ENCODE measurements at places on chromosomes 6 and 20.

DNA sequence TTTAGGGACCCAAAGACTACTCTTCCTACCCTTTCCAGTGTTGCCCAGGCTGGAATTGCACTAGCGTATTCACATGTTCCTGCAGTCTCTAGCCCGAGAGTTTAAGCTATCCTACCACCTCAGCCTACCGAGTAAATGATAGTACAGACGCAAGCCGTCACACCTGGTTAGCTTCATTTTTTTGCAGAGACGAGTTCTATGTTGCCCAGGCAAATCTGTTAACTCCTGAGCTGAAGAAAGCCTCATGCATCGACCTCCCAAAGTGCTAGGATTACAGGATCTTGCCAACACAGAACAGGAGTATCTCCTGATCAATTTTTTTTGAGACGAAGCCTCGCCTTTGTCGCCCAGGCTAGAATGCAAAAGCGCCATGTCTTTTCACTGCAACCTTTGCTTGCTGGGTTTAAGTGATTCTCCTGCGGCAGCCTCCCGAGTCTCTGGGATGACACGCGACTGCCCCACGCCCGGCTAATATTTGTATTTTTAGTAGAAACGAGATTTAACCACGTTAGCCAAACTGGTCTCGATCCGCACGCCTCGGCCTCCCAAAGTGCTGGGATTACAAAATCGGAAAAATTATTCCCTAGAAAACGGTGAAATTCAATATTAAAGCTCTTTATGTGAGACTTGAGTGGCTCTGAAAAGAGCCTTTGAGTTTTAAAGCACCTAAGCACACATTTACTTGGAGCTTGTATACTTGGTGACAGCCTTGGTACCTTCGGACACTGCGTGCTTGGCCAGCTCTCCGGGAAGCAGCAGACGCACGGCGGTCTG is 128.5 kb downstream of the HFE start:
- DNase-seq = no peak

GRCh38 chr6:7106752-7107577 is 796 bp upstream of the RREB1 start:
- no peak for DNase-seq

- no peak for DNase-seq
Measured at GRCh38 chr6:169263836-169264608, 10.4 kb upstream of the THBS2 start.

DNA sequence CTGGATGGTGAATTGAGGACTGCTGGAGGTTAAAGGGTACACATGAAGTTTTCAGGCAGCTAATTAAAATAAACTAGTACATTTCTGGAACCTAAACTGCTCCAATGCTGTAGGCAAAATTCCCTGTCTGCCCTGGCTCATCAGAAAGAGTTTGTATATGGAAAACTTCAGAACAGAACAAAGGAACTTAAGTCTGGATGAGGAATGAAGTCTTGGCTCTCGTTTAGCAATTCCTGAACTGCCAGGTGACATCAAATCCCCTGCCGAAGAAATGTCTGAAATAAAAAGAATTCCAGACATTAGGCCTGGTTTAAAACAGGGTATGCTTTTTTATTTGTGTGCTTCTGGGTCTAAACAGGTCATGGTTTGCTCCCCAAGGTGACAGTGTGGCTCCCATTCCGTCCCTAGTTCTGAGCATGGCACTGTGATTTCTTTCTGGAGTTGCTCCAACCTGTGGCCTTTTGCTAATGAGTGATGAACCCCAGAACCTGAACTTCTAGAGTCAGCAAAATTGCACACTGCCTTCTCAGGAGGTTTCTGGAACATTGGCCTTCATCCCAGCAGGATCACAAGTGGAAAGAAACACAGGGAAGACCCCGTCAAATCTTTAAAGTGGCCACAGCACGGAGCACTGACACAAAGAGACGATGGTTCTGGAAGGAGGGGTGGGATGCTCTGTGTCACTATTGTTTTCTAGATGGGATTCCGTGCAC is 129.4 kb upstream of the NAA20 start:
- DNase-seq = no peak

DNA sequence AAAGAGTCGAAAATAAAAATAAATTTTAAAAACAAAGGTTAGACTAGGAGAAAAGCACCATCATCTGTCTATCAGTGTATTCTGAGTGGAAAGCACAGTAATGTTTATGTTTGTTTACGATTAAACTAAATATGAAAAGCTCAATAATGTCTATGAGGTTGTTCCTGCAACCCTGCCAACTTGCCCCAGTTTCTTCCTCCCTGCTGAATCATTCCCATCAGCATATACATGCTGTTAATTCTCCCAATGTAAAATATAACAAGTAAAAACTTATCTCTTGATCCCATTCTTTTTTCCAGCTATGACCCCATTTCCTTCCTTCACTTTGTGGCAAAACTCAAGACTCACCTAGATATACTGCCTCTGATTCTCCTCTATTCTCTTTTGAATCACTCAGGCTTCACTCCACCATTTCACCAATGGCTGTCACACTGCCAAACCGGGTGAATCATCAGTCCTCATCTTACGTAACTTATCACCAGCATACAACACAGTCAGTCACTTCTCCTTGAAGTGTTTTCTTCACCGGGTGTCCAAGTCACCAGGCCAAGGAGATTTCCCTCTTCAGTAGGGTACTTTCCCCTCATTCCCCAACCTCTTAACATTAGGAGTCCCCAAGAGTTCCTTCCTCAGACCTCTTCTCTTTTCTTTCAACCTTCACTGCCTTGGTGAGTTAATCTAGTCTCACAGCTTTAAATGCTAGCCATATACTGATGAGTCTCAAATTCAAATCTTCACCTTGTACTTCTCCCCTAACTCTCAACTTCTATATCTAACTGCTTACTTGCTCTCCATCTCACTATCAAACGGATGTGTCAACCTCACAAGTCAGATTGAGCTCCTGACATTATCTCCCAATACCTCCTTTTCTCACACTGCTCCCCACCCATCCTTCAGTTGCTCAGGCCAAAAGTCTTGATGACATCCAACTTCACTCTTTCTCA is 6.2 kb downstream of the TMEM242 start:
- no peak for DNase-seq

DNA sequence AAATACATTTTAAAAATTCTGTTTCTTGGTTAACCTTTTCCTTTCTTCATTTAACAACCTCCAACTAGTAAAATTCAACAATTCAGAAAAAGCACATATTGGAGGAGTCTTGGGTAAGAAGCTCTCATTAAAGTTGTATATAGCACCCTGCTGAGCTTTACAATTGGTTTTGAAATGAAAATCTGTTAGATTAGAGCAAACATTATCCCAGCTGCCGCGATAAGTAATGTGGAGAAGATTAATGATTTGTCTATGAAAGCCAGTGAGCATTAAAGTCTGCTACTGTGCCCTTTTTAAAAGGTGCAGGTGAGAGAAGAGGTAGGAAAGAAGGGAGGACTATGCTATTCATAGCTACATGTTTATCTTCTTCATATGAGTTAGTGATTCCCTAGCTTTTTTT is 201.5 kb downstream of the ZFAND3 start:
- no peak for DNase-seq

DNA sequence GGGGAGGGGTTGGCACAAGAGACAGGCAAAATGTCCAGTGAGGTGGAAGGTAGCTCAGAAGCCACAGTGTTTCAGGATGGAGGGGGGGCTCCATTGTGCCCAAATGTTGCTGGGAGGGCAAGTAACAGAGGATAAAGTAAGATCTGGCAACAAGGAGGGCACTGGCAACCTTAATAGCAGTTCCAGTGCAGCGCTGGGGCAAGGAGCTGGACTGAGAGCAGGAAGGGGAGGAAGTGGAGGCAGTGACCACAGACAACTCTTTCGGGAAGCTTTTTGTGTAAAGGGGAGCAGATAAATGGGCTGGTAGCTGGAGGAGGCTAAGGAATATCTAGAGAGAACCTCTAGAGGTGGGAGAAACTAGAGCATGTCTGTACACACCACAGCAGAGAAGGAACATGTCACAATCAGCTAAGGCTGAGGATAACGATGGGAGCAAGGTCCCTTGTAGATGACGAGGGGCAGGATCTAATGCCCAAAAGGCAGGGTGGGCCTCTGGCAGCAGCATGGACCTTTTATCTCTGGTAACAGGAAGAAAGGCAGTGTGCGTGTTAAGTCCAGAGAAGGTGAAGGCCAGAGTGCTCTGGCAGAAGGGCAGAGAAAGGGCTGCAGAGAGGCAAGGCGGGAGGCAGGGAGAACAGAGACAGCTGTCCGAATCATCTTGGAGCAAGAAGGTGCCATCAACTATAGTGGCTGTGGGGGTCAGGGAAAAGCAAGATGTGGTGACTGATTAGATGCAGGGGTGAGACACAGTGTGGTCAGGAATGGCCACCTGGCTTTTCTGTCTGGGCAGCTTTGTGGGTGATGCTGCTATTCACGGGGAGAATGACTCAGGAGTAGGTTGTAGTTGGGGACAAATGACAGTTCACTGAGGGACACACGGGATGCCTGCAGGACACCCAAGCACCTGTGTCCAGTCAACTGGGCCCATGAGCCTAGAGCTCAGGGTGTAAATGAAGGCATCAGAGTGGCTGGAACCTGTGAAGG is 17.4 kb downstream of the TMEM242 start:
- no peak for DNase-seq

DNA sequence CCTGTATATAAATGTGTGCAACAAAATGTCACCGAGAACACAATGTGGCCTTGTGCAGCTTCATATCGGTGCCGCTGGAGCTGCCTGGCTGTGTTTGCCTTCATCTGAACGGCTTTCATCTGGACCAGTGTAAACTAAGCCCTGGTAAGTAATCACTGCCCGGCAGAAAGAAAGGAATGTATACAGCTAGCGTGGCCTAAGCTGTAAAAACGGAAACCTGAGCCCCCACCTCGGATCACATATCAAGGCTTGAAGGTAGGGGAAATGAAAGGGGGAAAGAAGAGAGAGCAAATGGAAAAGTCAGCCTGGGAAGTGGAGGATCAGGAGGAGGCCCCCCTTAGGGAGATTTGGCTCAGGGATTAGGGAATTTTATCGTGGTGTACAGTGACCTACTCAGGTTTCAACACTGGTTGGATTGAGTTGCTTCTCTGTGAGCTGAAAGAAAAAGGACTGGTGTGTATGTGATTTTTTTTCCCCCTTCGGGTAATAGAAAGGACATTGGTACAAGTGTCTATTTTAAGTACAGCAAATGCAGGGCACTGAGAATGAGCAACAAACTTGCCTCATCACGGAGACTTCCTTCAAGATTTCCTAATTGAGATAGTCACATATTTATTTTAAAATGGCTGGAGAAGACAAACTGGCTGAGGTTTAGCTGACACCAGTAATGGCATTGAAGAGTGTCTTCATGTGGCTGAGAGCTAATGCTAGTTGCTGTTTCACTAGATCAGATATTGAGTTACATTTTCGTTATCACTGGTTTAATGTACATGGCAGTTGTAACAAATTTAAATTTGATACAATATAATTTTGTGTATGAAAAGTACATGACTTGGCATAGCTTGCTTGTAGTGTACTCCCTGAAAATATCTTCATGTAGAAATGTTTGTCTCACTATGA is 3.5 kb downstream of the SOBP start:
- DNase-seq = no peak

- no peak for DNase-seq
Measured at GRCh38 chr6:33934731-33935270, 131.0 kb upstream of the MLN start.

- no peak for DNase-seq
Measured at GRCh38 chr6:161134550-161135298, 139.1 kb downstream of the AGPAT4 start.

DNA sequence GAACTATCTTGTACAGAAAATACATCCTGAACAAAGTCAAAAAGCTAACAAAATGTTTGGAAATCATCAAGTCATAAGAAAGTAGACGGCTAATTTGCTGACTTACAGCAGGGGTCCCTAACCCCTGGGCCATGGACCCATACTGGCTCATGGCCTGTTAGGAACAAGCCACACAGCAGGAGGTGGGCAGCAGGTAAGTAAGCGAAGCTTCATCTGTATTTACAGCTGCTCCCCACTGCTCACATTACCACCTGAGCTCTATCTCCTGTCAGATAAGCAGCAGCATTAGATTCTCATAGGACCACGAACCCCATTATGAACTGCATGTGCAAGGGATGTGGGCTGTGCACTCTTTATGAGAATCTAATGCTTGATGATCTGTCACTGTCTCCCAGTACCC is 115.5 kb downstream of the CDK19 start:
- DNase-seq = no peak

- no peak for DNase-seq
Measured at GRCh38 chr6:1596088-1596852, 13.4 kb upstream of the FOXC1 start.

DNA sequence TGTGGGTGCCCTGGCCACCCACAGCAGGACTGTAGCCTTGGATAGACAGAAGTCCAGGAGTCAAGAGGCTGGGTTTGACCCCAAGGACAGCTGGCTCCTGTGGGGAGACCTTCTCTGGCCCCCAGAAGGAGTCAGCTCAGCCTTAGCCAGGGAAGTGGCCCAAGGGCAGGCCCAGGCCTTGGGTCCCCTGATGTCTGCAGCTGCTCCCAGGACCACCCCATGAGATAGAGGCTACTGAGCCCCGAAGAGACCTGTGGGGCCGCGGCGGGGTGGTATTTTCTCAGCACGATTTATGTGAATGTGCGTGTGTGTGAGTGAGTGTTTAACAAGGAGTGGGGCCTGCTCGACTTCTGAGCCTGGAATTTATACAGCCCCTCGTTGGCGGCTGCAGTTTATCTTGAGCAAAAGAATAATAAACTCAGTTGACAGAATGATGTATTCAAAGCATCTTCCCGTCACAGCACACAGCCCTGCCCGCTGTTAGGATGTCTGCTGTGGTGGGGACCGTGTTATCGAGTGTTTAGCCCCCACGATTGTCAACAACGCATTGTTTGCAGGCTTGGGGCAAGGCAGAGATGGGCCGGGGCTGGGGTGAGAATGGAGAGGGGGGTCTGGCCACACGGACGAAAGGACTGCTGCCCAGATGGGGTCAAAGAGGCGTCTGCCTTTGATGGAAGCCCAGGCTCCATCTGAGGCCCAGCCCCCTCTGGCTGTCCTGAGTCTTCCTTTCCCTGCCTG is 163.3 kb downstream of the VEGFA start:
- no peak for DNase-seq

DNA sequence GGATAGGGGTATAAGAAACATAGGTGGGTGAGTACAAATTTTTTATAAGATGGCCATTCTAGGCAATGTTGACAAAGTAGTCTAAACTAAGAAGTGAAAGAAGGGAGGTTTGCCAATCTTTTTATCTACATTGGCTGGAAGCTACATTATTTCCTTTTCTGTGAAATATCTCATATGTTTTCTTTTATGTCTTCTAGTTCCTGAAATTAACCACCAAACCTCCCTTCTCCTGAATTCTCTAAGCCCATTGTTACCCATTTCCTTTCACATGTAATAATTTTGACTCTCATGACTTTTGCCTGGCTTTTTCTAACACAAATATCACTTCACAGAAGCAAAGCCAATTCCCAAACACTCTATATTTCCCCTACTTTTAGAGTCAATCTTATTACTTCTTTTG is 496.2 kb upstream of the JAG1 start:
- DNase-seq = no peak

DNA sequence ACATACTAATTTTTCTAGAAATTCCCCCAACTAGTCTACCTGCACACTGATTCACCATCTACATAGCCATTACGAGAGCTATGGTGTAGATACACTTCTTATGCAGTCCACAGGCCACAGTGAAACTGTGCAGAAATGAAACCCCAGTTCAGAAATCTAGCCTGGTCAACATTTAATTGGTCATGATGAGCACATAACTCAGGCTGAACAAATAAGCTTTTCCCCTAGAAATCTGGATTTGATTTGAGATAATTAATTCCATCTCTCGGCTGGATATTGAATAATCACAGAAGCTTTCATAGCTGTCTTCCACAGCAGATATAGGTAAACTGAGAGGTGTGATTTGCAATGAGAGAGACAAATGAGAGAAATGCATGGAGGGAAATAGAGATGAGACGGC is 22.6 kb upstream of the TINAG start:
- DNase-seq = no peak

Measured in SIG-M5 (cell line).